ENCODE measurements at places on chromosomes 5 and 9. TPM values are rescaled to one million over a fixed set of nuclear protein-coding genes. Genes with fewer than 3 reads are reported as not detected.

- DNase-seq = no peak
Observed at GRCh38 chr5:153816870-153817269, 221.8 kb downstream of the FAM114A2 start.

DNA sequence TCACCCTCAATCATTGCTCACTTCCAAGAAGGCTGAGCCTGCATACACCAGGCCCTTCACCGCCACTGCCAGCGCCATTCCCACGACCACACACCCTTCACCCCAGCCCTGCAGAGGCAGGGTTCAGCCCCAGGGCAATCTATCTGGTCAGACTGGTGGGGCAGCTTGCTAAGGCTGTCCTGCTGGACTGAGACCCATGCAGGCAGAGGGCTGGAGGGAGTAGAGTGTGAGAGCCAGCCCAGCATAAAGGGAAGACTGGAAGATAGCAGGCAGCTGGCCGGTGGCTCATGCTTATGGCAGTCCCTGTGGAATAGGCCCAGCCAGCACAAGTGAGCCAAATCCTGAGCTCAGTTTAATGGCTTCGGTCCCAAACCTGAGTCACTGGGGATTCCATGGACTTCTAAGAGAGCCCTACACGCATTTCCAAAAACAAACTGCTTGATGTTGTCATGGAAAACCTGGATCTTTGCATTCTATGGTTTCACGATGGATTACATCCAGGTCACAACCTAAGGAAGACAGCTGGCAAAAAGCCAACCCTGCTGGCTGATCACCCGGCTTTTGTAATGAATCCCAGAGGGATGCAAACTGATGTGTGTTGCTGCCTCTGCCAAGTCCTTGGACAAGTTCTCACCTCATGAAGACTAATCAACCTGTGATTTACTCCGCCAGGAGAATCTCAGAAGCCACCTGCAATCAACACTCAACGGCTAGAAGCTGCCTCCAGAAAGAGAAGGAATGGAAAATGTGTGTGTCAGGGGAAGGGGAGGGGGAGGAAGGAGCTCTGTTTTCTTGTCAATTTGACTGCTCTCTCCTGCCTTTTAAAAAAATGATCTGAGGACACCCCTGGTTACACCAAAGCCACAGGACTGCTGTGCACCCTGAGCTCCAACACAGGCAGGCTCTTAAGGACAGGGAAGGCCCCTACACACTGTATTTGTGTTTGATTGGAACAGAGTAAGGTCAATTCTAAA lies 143.6 kb downstream of the LHFPL2 start:
- no peak for DNase-seq

DNA sequence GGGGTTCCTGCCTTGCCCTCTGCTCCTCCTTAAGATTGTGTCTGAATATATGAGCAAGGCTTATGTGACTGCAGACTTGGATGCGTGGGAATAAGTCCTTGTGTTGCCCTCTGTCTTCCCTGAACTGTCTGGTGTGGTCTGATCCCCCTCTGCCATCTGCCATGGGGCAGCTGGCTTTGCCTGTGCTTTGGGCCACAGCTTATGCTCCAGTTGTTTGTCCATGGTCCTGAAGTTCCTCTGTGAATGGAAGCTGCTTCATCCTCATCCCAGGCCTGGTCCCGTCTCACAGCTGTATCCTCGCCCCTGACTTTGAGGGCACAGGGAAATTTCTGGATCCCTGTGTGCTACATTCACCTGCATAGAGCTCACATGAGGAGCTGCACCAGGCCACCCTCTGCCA lies 14.7 kb downstream of the IL31RA start:
- no peak for DNase-seq

- DNase-seq = no peak
Observed at GRCh38 chr5:35898952-35899660, 39.3 kb downstream of the CAPSL start.

GRCh38 chr5:40649463-40650030 lies 30.2 kb upstream of the PTGER4 start:
- DNase-seq = no peak

DNA sequence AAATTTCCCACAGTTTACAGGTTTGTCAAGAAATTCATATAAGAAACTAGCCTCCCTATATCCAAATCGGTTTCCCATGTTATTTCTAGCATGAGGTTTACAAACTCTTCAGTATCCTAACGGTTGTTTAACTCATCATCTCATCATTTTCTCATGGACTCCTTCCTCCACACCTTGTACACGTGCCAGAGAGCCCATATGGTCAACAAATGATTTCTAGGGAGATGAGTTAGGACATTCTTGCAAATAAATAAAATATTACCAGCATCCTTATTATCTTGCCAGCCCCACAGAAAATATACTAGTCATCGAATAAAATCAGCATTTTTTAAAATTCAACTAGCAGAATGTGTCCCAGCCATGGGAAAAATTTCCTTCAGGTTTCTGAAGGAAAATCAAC lies 285.2 kb downstream of the EBF1 start:
- no peak for DNase-seq

DNA sequence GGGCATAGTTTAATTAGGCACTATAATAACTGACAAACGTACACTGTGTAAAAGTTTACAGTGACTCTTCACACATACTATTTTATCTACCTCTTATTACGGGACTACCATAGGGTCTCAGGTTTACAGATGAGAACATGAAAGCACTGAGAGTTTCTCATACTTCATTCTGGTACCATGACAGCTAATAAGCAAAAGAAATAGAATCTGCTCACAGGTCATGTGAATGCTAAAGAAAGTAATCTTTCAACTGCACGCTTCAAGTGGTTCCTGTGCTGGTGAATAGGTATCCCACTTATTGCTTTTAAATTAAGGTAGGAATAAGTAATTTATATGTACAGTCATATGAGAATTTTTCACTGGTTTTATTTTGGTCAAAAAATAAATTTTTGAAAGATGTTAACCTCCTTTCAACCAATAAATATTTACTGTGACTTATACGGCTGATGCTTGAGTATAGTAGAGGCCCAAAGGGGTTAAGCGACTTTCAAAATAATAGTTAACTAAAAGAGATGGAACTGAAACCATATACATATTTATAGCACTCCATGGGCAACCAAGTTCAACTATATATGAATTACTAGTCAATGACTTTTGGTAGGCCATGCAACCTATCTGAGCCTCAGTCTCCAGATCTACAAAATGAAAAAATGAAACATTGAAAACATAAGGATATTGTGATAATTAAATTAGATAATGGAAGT lies 8.1 kb downstream of the CDKN2A start:
- DNase-seq = no peak

RMRP gene
- 10,694 TPM for total RNA-seq

SAXO1 gene
- total RNA-seq = 0.31 TPM

- peak; percentile 72 for DNase-seq
Observed at GRCh38 chr9:128192601-128193371, 1.4 kb upstream of the CIZ1 start.

ZMYND19 gene
- total RNA-seq = 39.7 TPM

- no peak for DNase-seq
Observed at GRCh38 chr5:11443831-11444230, 460.4 kb downstream of the CTNND2 start.

GRCh38 chr9:75185585-75186170 lies 97.4 kb downstream of the OSTF1 start:
- DNase-seq = peak; percentile 69

GRCh38 chr9:109253637-109254284 lies 67.1 kb downstream of the EPB41L4B start:
- no peak for DNase-seq

G3BP1 gene
- total RNA-seq = 237 TPM

GRCh38 chr5:108481355-108481931 lies 99.5 kb upstream of the FBXL17 start:
- DNase-seq = no peak

Measured in activated CD4-positive, alpha-beta memory T cell treated with anti-CD3 and anti-CD28 coated beads for 36 hours (primary cell).